BE2C (cell line): ENCODE measurements at places on chromosomes 2 and 18.

DNA sequence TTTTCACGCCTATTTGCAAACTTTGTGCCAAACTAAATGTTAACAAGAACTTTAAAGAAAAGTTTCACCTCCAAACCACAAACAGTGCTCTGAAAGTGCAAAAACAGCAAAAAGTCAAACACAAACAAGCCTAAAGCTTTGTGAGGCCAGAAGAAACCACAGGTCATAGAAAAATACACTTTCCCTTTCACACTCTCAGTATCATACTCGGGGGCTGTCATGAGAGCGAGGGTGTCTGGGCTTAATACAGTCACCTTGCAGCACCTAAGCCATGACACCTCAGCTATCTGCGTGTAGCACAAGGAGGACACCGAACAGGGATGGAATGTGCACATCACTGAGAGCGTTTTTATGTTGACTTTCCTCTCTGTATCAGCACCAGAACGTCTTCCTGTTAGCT is 26.6 kb upstream of the SEH1L start:
- no peak for DNase-seq

DNA sequence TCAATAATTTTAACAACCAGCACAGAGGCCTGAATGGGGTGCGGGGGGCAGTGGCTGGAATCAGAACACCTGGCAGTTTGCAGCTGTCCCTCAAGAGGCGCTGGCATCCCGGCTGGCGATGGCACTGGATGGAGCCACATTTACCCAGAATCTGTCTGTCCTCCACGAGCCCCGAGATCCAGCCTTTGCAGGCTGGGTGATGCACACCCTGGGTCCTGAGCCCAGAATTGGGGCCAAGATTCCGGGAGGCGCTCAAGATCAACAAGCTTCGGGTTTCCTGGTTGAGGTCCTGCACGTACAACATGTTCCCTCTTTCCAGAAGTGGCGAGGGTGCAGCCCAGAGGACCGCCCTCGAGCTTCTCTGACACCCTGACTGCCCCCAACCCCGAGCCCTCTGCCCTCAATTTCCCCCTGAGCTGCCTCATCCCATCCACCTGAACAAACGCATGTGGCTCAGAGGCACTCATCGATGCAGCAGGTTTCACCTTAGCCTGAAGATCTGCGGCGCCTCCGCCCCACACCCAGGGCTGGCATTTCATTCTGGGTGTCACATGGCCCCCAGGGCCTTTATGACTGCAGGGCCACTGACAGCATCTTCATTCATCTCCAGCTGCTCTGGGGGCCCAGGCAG is 97.5 kb downstream of the TFCP2L1 start:
- no peak for DNase-seq

DNA sequence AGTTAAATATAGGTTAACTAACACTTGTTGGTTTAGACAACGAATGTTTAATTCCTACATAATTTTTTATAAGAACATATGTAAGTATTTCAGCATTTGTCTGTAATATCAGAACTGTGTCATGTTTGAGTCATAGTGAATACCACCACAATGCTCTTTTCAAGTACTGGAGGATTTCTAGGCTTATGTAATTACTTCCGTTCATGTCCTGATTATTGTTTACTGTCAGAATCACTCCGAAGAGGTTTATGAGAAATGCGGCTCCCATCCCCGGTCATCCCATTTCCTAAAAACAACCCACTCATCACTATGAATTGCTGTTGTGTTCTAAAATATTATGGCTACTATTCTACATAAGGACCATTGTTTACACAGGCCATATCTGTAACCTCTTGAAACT is 45.1 kb downstream of the CDH19 start:
- DNase-seq = no peak

DNA sequence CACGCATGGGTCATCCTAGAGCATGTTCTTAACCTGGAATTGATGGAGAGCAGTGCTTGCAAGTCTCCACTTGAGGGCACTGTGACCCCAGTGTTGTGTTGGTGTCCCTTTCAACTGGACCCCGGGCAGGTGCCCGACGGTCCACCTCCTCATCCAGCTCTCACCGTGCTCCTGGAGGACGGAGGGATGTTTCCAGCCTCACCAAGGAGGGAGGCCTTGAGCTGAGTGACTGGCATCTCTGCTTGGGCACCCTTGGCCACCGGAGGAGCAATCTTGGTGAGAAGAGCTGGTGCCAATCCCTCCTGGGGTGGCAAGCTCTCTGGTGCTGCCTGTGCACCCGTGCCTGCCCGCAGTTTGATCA is 45.4 kb upstream of the ASB18 start:
- DNase-seq = peak; percentile 24

- no peak for DNase-seq
These were observed 12.0 kb upstream of the SP9 start for GRCh38 chr2:174322746-174323145.

- DNase-seq = no peak
These were observed 28.7 kb downstream of the ALK start for GRCh38 chr2:29892585-29893259.

DNA sequence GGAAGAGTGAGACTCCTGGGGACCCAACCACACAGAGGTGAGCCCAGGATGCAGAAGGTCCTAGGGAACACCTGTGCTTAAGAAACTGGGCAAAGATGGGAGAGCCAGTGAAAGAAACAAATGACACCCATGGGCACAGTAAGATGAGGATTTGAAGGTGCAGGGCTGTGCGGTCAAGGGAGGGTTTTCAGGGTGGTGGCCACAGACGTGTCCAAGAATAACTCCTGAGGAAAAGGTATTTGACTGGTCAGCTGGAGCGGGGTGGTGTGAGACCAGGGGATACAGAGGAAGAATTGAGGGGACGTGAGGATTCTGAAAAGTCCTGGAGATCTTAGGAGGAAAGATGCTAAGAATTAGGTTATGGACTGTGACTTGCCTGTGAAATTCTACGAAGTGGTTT is 142.9 kb downstream of the TMEM163 start:
- no peak for DNase-seq

DNA sequence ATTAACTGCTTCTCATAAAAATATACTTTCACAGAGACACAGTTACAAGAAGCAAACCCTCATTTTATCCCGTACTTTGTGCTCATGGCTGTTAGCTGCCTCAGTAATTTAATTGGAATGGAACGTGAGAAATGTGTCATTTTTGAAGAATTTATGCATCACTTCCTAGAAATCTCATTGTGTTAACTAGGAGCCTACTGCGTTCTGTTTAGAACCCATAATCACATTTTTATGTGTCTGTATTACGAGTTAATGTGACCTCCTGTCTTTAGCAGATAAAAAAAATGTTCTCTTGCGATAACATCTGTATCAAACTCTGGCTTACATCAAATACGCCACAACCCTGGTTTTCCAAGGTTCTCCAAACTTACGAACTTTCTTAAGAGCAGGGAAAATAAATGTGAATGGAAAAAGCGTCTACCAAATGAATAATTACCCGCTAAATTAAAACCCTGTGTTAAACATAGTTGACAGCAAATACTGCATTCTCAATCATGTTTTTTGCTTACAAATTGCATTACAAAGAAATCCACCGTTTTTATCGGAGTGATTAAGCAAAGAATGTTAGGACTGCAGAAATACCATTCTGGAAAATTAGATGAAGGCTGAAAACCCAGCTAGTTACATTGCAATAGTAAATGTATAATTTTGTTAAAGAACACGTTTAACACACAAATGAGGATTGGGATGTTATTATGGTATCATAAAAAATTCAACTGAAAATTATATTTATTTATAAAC is 12.1 kb upstream of the GBX2 start:
- no peak for DNase-seq

GRCh38 chr2:54767921-54768320 is 44.5 kb downstream of the EML6 start:
- DNase-seq = no peak

- DNase-seq = peak; percentile 14
These were observed 638 bp downstream of the ST3GAL5 start for GRCh38 chr2:85888020-85888683.

DNA sequence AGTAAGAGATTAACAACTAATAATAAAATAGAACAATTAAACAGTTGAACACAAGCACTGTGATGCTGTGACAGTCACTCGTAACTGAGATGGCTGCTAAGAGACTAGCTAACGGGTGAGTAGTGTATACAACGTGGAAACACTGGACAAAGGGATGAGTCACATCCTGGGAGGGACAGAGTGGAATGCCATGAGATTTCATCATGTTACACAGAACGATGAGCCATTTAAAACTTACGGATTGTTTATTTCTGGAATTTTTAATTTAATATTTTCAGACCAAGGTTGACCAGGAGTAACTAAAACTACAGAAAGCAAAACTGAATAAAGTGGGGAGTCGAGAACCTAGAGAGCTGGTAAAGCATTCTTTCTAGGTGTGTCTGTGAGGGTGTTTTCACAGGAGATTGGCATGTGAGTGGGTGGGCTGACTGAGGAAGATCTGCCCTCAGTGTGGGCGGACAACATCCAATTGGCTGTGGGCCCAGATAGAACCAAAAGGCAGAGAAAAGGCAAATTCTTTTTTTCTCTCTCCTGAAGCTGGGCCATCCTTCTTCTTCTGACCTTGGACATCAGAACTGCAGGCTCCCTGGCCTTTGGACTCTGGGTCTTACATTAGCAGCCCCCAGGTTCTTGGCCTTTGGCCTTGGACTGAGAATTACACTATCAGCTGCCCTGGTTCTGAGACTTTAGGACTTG is 14.6 kb downstream of the TMSB10 start:
- DNase-seq = no peak

DNA sequence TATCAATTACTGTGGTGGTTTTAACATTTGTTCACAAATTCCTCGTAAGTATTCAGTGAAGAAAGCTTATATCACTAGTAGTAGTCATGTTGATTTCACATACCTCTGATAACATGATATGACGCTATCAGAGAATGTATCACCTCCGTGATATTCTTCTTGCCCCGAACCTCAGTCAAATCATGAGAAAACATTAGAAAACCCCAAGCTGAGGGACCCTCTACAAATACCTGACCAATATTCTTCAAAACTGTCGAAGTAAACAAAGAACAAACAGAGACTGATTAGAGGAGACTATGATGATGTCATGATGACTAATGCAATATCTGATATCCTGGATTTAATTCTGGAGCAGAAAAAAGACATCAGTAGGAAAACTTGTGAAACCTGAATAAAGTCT is 85.6 kb upstream of the SPOPL start:
- no peak for DNase-seq

DNA sequence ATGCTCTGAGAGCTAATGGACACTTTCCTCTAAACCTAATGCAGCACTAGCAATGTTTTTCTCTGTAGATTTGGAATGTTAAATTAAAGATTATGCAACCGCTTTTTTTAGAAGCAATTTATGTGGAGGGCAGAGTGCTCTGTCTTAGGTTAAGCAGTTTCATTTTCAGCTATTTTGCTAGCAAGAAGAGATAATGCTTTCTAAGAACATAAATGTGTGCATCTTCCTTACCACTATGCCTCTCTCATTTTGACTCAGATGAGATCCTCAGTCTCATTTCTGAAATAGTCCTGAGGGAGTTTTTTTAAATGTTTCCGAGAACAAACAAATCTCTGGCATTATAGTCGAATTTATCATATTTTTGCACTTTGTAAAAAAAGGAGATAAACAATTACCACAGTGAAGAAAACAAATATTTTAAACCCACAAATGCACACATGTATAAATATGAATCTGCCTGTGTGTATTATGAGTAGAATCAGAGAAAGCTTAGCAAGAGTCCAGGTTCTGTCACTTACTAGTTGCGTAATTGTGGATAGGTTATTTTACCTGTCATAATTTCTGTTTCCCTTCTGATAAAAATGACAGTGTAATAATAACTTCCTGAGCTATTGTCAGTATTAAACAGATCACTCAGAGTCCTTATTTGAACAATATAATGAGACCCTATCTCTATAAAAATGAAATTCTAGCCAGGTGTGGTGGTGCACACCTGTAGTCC is 207.7 kb upstream of the CRIM1 start:
- DNase-seq = no peak

GRCh38 chr2:207725873-207726578 is 14.6 kb downstream of the CCNYL1 start:
- DNase-seq = no peak

GRCh38 chr18:77985526-77986281 is 736.1 kb downstream of the GALR1 start:
- DNase-seq = no peak

- DNase-seq = no peak
These were observed 197.2 kb upstream of the FSHR start for GRCh38 chr2:49351560-49351959.

- DNase-seq = no peak
These were observed 45.1 kb upstream of the SERTAD2 start for GRCh38 chr2:64698668-64699444.

DNA sequence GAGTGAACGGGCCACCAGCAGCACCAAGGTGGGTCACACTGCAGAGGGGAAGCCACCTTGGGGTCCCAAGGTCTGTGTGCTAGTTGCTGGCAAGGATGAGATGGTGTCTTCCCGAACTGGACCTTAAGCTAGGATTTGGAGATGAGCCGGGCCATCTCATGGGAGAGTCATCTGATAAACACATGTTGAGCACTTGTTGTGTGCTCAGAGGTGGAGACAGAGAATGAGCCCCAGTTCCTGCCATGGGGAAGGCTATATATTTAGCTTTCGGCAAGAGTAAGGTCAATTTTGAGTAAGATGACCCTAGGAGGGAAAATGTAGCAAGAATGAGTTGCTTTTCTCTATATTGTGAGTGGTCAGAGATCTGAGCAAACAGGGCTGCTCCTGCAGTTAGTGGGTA is 41.4 kb upstream of the RPL31 start:
- no peak for DNase-seq

DNA sequence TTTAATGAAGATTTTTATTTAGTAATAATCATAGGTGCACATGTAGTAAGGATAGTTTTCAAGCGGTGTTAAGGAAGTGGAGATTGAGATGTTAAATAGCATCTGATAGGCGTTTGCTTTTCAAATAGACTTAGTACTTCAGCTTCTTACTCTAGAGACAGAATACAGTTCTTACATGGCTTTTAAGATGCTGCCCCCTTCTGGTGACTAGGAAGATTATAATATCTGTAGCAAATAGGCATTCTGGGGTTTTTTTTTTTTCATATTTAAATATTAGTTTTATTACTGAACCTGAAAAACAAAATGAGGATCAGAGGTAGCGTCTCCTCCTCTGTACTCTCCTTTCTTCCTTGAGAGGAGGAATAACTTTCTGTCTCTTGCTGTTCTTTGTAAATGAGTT is 100.2 kb downstream of the AGAP1 start:
- DNase-seq = no peak

DNA sequence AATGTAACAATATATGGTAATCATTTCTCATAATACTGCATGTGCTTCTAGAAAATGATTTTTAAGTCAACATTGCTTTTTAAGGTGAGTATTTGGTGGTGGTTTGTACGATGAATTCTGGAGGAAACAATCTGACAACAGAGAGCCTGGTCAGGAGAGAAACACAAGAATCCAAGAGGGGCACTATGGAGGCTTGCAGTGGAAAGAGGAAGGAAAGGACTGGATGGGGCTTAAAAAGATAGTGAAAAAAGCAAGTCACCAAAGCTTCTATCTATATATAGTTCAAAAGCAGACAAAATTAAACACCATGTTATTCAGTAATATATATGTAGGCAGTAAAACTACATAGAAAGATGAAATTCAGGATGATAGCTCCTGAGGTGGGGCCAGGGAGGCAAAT is 109.4 kb upstream of the SERTAD2 start:
- no peak for DNase-seq
